ENCODE measurements at places on chromosomes 3 and 15.

DNA sequence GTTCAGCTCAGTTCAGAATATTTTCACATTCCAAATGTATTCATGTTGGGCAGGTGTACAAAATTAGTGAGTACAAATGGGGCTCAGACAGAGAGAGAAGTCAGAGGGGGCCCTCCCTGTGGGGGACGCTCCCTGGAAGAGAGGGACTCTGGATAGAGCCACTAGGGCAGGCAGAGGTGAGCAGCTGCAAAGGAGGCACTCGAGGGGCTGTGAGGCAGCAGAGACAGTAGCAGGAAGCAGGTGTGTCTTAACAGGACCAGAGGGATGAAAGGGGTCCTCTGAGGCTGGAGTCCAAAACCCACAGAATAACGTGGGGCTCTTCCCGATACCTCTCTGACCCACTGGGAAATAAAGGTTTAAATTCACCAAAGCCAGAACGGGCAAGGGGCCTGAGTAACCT is 127.1 kb downstream of the MEGF11 start:
- DNase-seq: no peak

DNA sequence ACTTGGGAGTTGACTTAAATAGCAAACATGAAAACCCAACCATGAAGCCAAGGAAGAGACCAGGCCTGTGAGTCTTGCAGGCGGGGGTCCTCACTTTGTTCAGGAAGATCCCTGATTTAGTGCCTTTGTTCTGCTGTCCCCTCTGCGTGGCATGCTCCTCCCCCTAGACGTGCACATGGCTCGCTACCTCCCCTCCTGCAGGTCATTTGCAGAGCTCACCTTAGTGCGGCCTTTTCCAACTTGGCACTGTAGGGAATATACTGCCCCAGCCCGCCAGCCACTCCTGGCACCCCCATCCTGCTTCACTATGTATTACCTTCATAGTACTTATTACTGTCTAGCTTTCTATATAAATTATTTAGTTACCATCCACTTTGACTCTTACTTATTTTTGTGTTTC is 18.3 kb downstream of the GXYLT2 start:
- DNase-seq: no peak

GRCh38 chr3:129549006-129549800 is 6.2 kb downstream of the H1-8 start:
- no peak for DNase-seq

DNA sequence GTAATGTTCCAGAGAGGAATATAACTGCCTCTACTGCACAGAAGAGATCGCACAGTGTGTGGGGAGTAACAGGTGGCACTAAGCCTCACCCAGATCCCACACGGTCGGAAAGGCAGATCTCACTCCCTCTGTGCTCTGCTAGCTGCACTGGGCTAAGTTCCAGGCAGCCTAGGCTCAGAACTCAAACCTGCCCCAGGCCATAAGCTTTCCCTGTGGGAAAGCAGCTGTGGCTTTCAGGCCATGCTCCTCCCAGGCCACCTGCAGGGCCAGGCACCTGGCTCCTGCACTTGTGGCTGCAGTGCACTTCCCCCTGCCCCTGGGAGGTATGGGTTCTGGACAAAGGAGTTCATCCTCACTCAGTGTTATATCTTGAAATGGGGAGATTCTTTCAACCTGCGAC is 27.5 kb downstream of the PCCB start:
- no peak for DNase-seq
